ENCODE measurements at places on chromosomes 1 and 21.

- no peak for DNase-seq
Measured at GRCh38 chr1:17542645-17543044, 3.1 kb downstream of the ARHGEF10L start.

DNA sequence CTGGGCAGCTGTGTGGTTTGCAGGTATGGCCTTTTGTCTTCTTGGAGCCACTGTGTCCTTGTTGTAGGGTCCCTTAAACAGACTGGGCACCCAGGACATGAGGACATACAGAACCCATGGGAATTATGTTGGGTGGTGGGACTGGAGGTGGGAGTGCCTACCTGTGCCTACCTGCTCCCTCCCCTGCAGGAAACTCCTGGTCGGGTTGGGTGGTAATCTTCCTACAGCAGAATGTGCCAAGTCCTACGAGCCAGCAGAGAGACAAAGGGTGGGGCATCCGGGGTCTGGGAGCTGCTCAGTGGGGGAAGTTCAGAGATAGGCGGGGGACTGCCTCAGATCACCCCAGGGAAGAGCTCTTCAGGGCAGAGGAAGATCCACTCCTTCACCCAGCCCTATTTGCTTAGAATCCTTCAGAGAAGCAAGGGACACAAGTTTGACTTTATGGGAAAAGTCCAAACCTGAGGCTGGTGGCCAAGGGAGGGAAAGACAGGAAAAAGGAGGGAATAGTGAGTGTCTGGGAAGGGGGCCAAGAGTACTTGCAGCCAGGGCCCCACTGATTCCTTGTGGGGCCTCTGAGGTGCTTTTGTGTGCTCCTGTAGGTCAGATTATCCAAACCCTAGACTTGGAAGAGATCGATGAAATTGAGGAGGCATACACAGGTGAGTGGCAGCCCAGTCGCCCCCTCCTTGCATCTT lies 58.3 kb downstream of the KIF21B start:
- DNase-seq: no peak

- no peak for DNase-seq
Measured at GRCh38 chr1:227775841-227776240, 39.6 kb upstream of the PRSS38 start.

GRCh38 chr1:76291191-76291590 lies 216.6 kb downstream of the ST6GALNAC3 start:
- no peak for DNase-seq

- no peak for DNase-seq
Measured at GRCh38 chr1:76256289-76257223, 182.0 kb downstream of the ST6GALNAC3 start.

DNA sequence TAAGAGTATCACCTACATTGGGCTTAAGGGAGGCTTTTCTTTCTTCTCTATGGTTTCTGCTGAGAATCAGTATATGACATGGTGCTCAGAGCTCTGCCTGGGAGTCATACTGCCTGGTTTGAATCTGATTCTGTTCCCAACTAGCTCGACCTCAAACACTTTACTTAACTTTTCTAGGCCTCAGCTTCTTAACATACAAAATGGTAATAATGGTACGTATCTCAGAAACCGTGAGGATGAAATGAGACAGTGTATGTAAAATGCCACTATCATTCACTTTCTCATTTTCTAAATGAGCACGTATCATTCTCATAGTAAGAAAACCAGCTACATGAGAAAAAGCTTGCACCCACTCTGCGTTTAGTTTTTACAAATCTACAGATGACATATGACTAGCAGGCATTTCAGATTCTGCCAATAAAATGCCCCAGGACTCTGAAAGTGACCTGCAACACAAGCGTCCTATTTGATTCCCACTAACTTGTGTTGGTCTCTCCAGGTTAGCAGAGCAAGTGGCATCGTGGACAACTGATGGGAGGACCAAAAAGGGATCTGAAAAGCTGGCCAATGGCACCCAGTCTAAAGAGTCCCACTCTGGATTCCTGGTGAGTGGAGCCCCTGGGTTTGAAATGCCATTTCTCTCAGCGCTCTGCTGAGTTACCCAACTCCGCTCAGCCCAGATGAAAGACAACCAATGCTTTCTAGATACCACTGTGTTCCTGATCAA lies 6.1 kb downstream of the CTNNBIP1 start:
- no peak for DNase-seq

DNA sequence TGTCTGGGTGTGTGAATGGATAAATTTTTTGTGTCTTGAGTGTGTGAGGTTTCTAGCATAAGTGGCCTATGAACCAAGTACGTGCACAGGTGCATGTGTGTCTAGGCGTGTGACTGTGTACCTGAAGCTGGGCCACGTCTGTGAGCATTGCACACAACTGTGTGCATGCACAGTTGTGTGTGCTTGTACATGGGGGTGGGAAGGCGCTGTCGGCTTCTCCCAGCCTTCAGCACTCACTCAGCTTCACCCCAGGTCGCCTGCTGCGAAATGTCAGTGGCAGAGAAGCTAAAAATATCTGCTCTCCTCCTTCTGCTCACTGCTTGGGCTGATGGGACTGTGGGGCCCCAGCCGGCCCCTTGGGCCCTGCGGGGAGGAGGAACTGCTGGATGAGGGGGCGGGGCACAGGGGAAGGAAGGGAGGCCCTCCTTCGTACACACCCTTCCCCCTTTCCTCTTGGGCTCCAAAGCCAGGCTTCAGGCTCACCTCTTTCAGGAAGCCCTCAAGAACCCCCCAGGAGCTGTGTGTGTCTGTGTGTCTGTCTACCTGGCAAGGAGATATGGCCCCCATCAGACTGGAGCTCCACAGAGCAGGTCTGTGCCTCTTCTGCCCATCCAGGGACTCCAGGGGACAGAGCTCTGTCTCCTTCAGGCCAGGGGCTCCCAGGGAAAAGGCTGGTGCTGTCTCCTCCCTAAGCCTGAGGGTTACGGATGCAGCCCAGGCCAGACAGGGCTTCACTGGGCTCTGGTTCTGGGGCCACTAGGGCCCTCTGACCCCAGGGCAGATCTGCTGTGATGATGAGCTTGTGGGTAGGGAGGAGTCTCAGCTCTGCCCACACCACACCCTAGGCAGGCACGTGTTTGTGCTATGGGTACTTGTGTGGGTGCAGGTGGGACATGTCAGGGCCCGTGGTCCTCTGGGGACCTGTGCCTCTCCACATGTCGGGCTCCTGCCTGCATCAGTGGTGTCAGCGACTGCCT lies 35.6 kb upstream of the WASF2 start:
- peak; percentile 53 for DNase-seq

DNA sequence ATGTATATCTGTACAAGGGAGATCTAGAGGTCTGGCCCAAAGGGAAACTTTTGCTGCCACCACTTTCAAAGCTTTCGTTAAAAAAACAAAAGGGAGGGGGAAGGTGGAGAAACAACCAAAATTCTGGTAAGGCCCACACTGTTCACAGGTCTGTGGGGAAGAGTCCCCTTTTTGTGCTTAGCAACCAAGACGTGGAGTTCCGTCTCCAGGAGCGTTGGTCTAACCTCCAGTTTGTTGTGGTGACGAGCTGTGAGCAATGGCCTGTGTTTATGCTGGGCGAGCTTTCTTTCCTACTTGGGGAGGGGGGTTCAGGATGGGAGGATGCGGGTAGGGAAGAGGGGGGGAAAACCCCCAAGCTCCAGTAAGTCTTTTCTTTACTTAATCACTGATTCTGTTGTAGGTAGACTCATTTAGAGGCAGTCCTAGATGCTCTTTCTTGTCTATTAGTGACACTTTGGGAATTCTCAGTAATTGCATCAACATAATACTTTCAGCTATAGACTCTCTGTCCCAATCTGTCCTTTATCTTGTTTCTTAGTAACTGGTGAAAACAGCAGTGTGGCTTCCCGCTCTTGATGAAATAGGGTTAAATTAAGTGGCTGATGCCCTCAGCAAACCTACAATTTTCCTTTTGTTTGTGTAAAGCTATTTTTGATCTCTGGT lies 1.5 kb downstream of the HIPK1 start:
- DNase-seq: peak; percentile 42

DNA sequence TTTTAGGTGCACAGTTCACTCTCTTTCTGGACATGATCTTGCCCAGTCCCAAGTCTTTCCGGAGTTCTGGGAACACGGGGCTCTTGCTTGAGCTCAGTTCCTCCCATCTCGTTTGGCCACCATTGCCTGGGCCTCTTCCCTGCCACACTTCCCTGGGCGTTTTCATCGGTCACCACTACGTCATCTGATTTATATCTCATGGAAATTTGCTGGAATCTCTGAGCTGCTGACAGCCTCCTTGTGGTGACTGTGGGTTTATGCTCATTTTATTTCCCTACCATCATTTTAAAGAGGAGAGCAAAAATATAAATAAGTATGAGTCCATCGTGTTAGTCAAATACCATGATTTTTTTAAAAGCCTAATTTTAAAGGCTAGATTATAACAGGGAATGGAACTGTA lies 449.1 kb upstream of the KAZN start:
- peak; percentile 51 for DNase-seq

GRCh38 chr1:7826363-7826762 lies 26.5 kb downstream of the UTS2 start:
- no peak for DNase-seq

DNA sequence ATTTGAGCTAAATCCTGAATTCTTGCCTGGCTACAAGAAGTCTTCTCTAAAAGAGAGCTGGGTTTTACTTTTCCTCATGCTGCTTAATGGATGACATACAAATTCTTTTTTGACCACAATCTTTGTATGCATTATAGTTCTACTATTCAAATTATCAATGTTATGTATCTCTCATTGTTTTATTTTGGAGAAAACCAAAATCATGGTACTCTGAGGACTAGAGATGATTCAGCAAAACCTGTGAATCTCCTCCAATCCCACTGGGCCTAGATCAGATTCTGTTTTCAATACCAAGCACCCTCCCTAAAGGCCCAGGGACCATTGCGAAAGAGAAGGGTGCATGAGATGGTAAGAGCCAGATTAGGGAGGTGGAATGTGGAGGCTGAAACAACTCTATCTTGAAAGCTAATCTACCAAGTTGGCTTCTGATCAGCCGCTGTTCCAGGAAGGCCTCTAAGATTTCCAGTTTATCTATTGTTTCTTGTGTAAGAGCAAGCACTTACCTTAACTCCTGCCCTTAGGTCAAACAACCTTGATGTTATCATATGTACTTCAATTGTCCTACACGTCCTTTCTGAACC lies 547.2 kb downstream of the PLPP3 start:
- DNase-seq: no peak

DNA sequence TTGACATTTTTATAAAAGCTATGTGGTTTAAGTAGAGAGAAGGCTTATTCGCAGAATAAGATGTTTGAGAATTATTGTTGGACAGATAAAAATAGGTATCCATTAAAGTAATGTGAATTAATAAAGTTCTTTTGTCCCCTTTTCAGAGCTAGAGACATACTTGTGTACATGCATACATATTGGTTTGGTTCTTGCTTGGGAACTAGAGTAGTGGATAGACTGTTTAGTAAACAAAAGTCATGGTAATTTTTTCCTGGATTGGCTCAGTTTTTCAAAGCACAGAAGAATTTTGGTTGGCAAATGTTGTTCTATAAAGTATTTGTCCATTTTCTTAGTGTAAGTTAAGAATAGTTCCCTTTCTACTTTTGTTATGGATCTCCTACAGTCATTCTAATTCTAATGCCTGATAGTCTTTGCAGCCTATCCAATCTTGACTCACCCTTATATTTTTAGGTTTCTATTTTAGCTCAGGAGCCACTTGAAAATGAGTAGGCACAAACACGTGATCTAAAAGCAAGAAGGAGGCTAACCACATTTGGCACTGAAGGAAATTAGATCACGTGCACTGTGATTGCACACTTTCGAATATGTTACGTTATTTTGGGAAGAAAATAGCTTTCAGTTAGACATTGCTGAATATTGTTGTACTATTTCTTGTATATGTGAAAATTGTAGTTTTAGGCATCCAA lies 47.0 kb downstream of the RABGAP1L start:
- DNase-seq: no peak

- no peak for DNase-seq
Measured at GRCh38 chr21:36929622-36930021, 36.8 kb downstream of the HLCS start.

GRCh38 chr1:49544615-49545014 lies 479.1 kb downstream of the AGBL4 start:
- no peak for DNase-seq

DNA sequence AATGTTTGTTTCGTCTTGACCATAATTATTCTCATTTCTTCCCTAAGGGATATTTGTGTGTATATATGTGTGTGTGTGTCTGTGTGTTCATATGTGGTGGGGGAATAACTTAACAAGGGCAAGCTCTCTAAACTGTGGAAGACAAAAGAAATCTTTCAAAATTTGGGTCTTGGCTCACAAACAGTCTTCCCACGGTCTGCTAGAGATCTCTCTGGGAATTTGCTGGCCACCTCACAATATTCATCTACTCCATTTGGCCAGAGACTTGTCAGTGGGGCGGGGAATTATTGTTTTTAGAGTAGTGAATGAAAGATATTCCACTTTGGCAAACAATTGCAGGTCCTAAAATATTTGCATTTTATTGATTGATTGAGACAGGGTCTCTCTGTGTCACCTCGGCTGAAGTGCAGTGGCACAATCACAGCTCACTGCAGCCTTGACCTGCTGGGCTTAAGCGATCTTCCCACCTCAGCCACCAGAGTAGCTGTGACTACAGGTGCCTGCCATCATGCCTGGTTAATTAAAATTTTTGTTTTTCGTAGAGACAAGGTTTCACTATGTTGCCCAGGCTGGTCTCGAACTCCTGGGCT lies 8.0 kb upstream of the EIF2B3 start:
- DNase-seq: no peak

DNA sequence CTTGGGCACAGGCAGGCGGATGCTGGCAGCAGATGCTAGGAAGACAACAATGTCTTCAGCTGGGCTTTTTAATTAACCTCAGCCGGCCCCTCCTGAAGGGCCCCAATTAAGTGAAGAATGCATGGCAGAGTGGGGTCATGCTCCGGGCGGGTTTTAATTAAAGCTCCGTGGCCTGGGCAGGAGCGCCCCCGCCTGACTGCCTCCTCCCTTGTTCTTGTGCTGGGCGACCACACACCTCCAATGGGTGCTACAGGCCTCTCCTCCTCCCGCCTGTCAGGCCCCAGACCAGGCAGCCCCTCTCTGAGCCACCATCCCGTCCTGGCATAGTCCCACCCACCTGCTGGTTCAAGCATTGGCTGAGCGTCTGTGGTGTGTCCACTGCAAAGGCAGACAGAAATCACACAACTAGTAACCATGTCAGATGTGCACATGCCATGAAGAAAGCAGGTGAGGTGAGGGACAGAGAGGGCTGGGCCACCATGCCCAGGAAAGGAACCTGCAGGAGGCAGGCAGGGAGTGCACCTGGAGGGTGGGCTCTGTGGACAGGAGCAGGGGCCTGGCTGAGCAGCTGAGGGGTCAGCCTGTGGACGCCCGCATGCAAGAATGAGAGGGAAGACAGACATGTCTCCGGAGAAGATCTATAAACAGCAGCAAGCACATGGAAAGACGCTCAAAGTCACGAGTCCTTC lies 8.5 kb upstream of the ARF1 start:
- DNase-seq: peak; percentile 41

DNA sequence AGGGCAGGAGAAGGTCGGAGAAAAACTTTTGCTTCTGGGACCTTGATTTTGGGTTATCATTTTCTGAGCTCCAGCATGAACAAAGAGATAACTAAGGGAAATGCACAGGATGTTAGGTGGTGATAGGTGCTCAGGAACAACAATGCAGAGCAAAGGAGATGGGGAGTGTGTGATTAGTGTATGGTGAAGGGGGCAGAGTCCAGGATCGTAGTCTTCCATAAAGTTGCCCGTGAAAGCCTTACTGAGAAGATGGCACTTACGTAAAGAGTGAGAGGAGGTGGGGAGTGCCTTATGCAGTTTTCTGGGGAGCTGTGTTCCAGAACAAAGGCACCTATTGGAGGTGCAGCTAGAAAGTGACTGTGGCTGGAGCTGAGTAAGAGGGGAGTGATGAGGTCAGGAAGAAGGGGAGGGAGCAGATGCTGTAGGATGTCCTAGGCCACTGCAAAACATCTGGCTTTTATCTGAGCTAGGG lies 11.6 kb downstream of the KCNK1 start:
- no peak for DNase-seq

Measured in HEK293T (cell line).